ENCODE measurements at places on chromosomes 7 and 10.

DNA sequence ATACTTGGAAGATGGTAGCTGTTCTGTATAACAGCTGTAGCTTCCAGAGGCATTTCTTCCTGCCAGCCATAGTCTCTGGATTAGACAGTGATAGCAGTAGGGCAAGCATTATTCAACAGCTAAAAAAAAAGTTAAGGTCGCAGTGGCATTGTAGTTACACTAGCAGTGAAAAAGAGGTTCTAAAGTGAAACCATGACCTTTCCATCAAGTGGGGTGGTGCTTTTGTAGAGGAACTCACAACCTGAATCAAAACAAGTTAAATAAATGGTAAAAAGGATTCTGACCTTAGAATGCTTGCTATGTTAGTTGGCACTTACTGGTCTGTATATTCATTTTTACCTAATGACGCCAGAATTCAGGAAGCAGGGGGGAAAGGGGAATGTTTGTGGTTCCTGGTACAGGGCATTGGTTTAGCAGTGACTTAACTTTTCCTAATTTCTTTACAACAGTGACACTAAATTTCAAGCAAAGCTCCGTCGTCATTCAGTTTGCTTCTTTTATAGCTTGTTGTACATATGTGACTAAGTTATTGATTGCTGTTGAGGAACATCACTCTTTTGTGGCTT lies 55.0 kb downstream of the GBF1 start:
- DNase-seq: no peak

DNA sequence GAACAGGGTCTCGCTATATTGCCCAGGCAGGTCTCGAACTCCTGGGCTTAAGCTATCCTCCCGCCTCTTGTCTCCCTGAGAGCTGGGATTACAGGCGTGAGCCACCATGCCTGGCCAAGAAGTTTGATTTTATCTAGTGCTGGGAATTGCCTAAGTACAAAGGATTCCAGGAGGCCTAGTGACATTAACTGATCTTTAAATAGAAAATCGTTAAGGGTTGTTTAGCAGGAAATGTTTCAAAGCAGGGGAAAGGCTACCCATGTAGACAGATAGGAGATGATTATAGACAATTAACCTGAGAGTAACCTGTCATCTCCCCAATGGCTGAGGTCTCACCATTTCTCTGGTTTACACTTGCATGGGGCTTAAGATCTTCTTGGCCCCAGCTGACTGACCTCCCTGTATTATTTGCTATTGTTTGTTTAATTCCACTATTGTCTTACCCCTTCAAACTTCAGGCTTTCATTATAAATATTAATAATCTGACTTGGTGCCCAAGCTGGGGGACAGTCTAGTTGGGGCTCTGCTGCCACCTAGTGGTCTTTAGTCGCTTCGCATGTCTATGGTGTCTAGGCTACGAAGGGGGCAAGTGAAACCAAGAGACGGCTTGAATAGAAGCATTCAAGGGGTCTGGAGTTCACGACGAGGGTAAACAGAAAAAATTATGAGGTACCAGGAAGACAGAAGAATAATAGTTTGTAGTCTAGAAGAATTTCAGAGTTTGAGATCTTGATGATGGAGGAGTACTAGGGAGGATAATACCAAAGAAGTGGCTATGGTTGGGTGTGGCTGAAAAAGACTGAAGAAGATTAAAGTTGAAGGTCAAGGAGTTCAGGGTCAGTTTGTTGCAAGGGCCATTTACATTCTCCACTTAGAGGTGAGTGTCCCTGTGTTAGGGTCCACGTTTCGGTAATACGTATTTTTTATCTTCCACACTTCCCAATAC lies 40.4 kb upstream of the BPGM start:
- no peak for DNase-seq

- no peak for DNase-seq
Observed at GRCh38 chr10:78829565-78829964, 239.2 kb upstream of the ZMIZ1 start.

DNA sequence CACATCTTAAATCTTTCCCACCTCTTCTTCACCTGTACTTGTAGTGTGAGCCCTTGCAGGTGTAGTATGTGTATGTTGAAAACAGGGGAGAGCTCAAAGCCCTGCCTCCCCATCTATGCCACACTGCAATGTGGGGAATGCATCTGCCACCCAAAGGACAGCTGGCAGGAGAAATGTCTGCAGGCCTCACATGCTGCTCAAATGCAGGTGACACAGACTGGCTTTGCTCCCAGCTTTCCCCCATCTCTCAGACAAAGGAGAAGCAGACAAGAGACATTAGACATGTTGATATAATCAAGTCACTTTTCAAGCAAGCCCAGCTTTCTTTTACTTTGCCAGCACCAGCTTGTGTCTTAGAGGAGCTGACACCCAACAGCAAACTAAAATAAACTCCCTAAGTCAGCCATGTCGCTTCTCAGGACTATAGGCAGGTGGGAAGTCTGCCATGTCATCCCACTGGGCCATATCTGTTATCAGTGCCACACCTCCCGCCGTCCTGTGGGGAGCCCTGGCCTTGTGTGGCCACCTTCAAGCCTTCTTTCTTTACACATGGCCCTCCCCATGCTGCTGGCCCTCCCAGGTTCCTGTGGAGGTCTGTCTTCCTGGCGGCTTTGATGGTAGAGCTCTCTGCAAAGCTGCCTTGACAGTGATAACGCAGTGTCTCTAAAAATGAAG lies 102.1 kb downstream of the CXCL12 start:
- DNase-seq: no peak

- no peak for DNase-seq
Observed at GRCh38 chr7:20784388-20785156, 2.1 kb downstream of the SP8 start.

DNA sequence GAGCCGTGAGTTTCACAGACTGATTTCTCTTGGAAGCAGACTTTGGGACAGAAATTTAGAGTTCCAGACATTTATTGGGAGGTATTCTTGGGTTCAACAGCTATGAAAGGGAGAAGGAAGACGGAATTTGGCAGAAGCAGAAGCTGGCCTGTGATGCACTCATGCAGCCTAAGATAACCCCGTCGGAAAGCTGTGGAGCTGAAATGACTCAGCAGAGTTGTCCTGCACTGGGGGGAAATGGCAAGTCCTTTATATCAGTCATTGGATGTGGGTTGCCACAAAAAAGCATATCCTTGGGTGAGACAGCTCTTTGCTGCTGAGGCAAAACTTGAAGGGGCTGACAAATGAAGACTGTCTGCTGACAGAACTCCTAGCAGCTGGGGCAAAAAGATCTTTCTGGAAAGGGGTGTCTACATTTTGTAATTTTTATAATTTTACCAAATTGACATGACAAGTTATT lies 11.5 kb upstream of the MICU1 start:
- no peak for DNase-seq

GRCh38 chr10:68087685-68088401 lies 12.8 kb upstream of the HERC4 start:
- no peak for DNase-seq

DNA sequence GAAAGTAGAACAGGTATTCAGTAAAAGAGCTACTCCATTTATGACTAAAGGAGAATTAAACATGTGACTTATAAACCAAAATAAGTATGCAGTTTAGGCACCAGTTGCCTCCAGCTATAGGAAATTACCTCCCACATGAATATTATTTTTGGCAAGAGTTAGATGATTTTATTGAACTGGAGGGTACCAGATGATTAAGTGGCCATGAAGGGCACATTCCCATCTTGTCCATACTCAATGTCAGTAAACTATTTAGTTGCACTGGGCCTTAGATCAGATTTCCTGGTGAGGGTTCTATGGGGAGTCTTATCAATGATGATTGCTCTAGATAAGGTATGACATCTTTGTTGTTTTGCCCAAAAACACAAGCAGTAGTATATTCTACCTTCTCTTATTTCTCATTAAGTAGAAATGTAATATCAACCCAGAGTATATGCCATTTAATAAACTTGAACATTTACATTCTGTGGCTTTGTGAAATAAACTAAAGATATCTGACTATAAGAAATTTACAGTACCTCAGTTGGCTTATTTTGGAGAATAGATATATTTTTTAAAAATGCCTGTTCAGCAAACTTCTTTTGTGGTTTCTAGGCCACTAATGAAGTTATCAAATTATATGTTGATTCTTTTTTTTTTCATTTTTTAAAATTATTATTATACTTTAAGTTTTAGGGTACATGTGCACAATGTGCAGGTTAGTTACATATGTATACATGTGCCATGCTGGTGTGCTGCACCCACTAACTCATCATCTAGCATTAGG lies 145.3 kb downstream of the SEMA3A start:
- DNase-seq: no peak

DNA sequence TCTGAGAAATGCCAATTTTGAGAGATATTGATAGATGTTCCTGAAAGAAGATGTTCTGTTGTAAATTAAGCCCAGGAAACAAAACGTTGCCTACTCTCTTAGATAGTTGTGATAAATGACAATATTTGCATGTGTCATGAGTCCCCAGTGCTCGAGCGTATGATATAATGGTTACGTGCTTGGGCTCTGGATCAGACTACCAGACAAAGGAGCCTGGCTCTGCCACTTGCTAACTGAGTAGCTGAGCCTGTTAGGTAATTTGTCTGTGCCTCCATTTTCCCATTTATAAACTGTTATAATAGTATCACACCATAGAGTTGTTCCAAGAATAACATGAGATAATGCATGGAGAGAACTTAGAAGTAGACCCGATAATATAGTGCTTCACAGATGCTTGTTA lies 1.8 kb downstream of the A1CF start:
- DNase-seq: no peak

GRCh38 chr7:100829150-100829716 lies 1.9 kb upstream of the EPHB4 start:
- DNase-seq: no peak

DNA sequence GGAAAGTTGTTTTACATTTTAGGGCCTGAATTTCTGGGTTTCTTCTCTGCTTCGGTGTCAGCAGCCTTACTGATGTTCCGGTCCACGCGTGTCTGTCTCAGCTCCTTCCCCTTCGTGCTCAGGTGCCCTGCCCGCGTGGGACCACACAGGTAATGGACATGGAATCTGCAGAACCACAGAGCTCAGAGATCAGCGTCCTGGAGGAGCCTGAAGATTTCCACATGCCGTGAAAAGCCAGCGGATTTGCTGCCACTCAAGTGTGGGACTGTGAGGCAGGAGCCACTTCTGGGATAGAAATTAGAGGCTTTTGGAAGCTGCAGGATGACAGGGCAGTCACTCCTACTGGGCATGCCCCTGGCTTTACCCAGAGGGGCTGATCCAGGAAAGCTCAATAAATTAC lies 666.1 kb upstream of the FOXK1 start:
- DNase-seq: no peak

DNA sequence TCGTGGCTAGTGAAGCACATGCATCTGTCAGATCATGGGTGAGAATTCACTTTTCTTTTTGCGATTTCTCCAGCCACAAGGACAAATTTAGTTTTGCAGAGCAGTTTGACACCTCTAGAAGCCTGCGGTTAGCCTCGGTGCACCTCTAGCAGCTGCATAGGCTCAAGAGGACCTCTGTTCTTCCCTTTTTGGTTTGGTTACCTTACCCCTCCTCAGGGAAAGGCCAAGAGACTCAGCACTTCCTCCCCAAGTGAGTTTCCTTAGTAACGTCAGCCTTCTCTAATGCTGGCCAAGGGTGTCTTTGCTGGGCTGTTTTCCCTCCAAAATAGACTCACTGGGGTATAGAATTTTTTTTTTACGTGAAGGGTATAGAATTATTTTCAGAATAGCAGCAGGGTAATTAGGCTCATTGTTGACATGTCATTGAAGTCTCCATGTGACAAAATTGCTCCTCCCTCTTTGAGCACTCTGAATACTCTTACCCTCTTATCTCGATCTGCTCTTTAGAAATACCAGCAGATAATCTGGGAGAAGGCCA lies 97.8 kb downstream of the AUTS2 start:
- DNase-seq: no peak

DNA sequence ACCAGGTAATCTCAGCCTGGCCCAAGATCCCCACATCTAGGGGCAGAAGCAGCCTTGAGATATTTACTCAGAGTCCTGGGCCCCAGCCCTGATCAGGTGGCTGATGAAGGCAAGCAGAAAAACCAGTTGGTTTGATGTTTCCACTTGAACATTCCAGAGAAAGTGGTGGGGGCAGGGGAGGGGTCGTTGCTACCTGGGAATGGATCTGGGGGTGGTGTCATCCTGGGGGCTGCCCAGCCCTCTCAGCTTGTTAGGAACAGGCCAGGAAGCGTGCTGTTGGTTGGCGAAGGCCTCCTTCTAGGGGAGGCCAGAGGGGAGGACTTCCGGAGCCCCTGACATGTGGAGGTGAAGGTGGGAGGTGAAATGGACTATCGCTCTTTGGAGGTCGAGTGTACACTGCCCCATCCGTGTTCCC lies 3.7 kb upstream of the ABHD11 start:
- no peak for DNase-seq

- DNase-seq: no peak
Observed at GRCh38 chr7:12320987-12321647, 82.5 kb downstream of the VWDE start.

DNA sequence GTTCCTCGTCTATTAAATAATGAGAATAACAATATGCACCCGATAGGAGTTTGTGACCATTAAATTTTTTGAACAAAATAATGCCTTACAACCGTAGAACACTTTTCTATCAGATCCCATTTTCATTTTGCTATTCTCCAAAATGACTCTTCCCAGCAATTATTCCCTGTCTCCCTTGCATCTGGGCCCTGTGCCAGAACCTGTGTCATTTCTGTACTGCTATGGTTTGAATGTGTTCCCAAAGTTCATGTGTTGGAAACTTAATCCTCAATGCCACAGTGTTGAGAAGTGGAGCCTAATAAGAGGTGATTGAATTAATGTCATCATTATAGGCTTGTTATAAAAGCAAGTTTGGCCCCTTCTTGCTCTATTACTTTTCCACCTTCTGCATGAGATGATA lies 33.2 kb upstream of the SMNDC1 start:
- no peak for DNase-seq

DNA sequence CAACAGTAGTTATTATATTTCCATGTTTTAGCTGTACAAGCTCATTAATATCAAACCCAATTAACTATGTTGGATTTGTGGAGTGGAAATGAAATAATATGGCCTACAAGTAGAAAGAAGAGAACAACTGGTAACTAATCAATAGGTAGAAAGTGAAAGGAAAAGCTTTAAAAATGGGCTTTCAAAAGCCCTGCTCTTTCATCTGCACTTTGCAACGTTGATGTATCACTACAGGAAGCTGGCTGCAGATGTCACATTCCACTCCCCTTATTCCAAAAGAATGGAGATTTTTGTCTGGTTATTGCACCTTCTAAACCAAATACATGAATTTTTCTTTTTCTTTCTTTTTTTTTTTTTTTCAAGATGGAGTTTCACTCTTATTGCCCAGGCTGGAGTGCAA lies 11.7 kb upstream of the MKI67 start:
- DNase-seq: no peak

DNA sequence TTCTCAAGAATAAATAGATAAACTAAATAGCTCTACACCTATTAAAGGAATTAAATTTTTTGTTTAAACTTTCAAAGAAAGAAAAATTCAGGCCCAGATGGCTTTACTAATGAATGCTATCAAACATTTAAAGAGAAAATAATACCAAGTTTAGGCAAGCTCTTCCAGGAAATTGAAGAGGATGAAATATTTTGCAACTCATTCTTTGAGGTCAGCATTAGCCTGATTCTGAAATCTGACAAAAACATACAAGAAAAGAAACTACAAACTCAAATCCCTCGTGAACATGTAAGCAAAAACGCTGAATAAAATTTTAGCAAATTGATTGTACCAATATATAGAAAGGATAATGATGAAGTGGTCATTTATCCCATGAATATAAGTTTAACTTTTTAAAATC lies 93.4 kb downstream of the RTKN2 start:
- DNase-seq: no peak

- DNase-seq: no peak
Observed at GRCh38 chr10:27642023-27642589, 103.5 kb downstream of the MKX start.
